Psoas muscle (tissue), 8 donors: ENCODE measurements at places on chromosomes 12 and 14. TPM values are rescaled to one million over a fixed set of nuclear protein-coding genes. Genes with fewer than 3 reads are reported as not detected.
A peak's percentile ranks its signal among the peaks of the same experiment; 100 is the strongest.

DNA sequence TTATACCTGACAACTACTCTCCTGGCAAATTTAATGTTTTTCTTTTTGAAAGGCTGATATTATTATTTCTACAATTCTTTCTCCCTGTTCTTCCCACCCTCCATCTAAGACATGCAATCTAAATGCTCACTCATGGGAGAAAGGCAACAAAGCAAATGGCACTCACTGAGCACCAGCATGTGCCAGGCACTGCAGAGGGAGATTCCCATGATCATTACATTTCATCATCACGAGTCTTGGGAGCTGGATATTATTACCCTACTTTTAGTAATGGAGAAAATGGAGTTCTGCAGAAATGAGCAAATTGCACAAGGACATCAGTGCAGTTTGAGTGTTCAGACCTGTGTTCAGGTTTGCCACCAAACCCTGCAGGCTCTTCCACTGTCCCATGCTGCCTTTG is 27.9 kb downstream of the PPM1H start:
- no peaks in the 10 kb centered on the region for H3K4me1 ChIP-seq
- H3K27me3 ChIP-seq, result no peaks in the 10 kb centered on the region
- H3K27ac ChIP-seq, result no peak overlapping the region
- no peaks in the 10 kb centered on the region for H3K36me3 ChIP-seq
- no peak overlapping the region for H3K4me3 ChIP-seq
- no peak for DNase-seq

COCH gene
- total RNA-seq, result 1.4 TPM

DNA sequence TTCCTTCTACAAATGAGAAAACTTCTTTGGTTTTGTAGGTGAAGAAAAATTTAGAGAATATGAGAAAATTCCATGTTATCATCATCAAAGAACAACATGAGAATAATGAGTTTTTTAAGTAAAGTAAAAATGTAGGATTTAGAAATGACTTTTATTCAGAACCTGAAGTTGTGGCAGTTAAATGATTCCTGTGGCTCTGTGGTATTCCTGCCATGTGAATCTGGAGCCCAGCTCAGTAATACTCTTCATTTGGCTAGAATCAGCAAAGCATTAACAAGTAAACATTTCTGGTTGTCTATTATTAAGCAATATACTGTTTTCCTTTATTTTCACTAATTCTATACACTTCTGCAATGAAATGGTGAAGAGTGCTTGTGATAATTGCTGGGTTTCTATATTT is 95.6 kb upstream of the E2F7 start:
- H3K36me3 ChIP-seq, result no peaks in the 10 kb centered on the region
- no peak overlapping the region for H3K27ac ChIP-seq
- H3K27me3 ChIP-seq, result no peaks in the 10 kb centered on the region
- DNase-seq, result no peak
- no peaks in the 10 kb centered on the region for H3K4me1 ChIP-seq

DNA sequence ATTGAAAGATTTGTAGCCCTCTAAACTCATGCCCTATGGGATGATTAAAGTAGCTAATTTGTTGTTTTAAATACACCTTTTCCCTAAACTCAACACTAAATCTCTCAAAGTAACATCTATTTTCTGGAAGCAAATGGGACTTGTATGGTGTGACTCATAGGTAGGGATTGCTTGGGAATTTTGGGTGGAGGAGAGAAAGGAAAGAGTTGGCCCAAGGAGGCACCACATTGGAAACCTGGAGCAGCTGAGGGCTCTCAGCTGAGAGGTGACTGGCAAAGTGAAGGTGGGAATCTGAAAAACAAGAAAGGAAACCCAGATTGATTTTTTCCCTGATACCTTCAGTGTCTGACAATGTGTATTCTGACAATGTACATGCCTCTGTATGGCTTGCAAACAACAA is 114.8 kb upstream of the PRICKLE1 start:
- H3K4me3 ChIP-seq, result no peak overlapping the region
- H3K27me3 ChIP-seq, result no peaks in the 10 kb centered on the region
- DNase-seq, result no peak

SDR9C7 gene
- total RNA-seq, result not detected

DNA sequence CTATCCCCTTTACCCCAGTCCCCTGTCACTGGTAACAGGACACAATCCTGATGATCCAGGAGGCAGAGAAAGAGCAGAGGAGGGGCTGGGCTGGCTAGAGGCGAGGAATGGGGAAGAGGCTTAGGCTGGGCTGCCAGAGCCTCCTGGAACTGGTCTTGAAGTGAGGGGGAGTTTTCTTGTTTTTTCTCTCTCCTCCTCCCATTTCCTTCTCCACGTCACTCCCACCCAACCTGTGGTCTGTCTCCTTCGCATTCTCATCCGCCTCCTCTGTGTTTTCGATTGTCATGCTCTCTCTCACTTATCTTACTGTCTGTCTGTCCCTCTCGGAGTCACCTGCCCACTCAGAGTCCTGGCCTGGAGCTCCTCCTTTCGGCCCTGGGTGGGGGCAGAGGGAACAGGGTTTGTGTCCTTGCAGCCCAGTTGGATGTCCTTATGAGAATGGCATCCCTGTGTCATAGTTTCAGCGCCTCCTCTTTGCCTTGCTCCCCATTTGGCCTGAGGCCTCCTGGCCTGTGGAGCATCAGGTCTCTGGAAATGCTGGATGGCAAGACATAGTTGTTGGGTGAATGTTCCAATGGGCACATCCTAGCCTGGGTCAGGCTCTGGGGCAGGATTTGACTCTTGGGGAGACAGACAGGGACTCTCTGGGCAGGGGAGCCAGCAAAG is 3.4 kb upstream of the KRT80 start:
- peaks cover 14% of the 10 kb centered on the region for H3K4me1 ChIP-seq
- H3K4me3 ChIP-seq, result no peak overlapping the region
- no peak overlapping the region for H3K27ac ChIP-seq
- no peaks in the 10 kb centered on the region for H3K27me3 ChIP-seq

DNA sequence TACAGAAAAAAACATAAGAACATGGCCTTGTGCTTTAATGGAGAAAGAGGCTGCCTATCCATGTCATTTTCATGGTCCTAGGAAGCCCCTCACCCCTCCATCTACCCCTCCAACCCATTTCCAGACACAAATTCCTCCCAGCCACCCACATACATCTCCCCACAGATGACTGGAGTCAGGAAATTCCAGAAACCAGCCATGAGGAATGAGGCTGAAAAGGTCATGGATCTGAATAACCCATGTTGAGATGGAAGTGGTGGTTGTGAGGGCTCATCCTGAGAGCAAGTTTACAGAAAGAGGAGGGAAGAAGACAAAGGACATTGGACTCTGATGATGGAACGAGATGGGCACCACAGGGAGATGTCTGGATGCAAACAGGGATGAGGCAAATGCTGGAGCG is 23.9 kb upstream of the C12orf42 start:
- DNase-seq, result no peak
- H3K4me1 ChIP-seq, result no peaks in the 10 kb centered on the region
- no peak overlapping the region for H3K27ac ChIP-seq
- no peak overlapping the region for H3K4me3 ChIP-seq
- no peaks in the 10 kb centered on the region for H3K27me3 ChIP-seq
- H3K36me3 ChIP-seq, result no peaks in the 10 kb centered on the region

DNA sequence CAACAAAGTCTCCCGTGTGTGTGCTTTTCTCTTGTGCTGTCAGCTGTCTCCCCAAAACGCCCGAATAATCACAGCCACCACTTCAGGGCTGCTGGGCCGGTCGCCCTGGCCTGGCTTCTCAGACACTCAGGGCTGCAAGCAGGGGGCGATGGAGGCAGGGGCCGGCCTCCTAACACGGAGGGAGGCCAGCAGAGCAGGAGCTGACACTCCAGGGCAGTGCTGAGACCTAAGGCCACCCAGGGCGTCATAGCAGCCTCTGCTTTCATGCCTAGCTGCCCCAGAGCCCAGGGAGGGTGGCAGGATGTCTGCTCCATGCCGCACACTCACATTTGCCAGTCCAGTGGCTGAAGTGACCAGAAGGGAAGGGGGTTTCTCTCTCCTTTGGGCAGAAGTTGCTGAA is 25.6 kb downstream of the STX2 start:
- DNase-seq, result no peak
- no peak overlapping the region for H3K27ac ChIP-seq
- H3K27me3 ChIP-seq, result no peaks in the 10 kb centered on the region
- H3K4me1 ChIP-seq, result no peaks in the 10 kb centered on the region

DNA sequence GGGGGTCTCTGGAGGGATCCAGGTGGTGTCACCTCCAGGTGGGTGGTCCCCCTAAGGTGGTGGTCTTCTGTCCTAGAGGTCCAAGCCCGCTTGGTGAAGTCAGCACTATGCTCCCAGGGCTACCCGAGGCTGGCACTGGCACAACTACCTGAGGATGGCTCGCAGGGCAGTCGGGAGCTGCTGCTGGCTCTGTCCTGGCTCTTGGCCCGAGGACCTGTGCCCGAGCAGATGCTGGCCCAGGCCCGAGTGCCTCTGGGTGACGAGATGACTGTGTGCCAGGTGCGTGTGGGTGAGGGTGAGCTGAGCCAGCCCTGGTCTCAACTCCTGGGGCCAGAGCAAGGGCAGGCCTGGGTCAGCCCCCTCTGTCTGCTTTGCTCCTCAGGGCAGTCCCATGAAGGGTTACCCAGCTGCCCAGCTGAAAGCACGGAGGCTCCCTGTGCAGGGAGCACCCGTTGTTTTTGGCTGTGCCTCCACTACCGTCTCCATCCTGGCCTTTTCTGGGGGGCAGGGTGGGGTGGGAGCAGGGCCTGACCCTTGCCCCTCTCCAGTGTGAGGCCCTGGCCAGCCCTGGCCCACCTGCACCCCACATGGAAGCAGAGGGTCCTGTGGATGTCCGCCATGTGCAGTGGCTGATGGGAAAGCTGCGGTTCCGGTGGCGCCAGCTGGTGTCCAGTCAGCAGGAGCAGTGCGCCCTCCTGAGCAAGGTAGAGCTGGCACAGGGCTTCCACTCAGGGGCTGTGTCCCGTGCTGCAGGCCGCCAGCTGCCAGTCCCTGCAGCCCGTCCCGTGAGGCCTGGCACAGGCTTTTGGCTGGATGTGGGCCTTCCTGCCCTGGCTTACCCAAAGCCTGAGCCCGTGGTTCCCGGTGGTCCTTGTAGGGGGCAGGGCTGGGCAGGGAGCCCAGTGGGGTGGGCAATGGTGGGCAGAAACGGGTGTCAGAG is 1.3 kb downstream of the TEDC1 start:
- no peak overlapping the region for H3K27ac ChIP-seq
- DNase-seq, result peak; percentile 70
- peaks cover 5% of the 10 kb centered on the region for H3K27me3 ChIP-seq
- no peaks in the 10 kb centered on the region for H3K36me3 ChIP-seq
- peak overlapping the region; percentile 75 for H3K4me3 ChIP-seq

AICDA gene
- total RNA-seq, result not detected

HPD gene
- 1.1 TPM for total RNA-seq

DNA sequence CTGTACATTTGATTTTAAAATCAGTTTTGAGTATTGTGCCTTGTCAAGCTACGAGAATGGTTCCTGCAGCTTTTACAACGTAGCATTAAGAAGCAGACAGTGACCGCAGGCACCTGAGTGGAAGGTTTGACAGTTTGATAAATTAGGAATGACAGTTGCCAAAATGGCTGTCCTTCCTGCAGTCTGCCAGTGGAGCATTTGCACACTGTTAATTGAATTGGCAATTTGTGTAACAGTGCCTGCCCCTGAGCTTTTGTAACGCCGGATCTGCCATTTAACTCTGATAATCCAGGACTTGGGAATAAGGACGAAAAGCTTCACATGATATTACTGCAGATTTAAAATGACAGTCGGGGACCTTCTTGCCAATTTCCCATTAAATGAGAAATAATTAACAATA is 385.3 kb downstream of the NPAS3 start:
- DNase-seq, result no peak
- H3K27me3 ChIP-seq, result no peaks in the 10 kb centered on the region
- H3K36me3 ChIP-seq, result no peaks in the 10 kb centered on the region
- H3K4me3 ChIP-seq, result no peak overlapping the region
- no peaks in the 10 kb centered on the region for H3K4me1 ChIP-seq
- no peak overlapping the region for H3K27ac ChIP-seq

ANKRD33 gene
- not detected for total RNA-seq

B4GALNT1 gene
- 26.6 TPM for total RNA-seq

DNA sequence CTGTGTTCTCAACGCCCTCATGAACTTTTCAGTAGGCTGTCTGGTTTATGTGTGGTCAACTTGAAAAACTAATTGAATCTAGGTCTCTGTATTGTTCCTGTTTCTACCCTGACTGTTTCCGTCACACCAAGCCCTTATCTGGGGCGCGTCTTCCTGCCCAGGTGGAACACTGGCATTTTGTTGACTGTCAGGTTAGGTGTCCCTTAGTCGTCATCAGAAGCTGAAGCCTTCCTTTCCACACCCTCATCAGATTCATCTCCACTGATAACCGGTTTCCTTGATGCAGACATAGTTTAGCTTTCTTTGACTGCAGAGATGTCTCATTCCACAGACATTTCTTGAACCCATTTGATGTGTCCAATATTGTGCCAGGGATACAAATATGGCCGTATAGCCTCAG is 96.5 kb downstream of the DUSP16 start:
- H3K4me1 ChIP-seq, result peaks cover 4% of the 10 kb centered on the region
- no peaks in the 10 kb centered on the region for H3K36me3 ChIP-seq
- DNase-seq, result no peak

PLEKHA5 gene
- 1.0 TPM for total RNA-seq

GRCh38 chr14:44886860-44887595 is 74.7 kb downstream of the KLHL28 start:
- H3K4me1 ChIP-seq, result no peaks in the 10 kb centered on the region
- no peak overlapping the region for H3K27ac ChIP-seq
- no peaks in the 10 kb centered on the region for H3K36me3 ChIP-seq
- no peak overlapping the region for H3K4me3 ChIP-seq
- no peaks in the 10 kb centered on the region for H3K27me3 ChIP-seq
- no peak for DNase-seq

DNA sequence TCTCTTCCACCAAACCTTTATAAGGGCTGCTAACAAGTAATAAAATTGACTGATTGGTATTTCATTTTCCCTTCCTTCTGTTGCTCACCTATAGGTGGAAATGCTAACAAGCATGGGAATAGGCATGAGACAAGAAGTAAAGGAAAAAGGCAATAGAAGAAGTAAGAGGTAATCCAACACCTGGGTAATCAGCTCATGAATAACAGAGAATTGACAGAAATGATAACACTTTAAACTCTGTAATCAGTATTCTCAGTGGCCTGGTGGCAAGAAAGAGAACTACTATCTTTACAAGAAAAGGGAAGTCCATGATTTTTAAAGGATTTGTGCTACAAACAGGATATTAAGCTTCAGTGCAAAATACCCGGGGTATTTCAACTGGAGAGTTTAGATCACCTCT is 737.8 kb downstream of the RERGL start:
- no peak overlapping the region for H3K27ac ChIP-seq
- no peak for DNase-seq
- H3K36me3 ChIP-seq, result no peaks in the 10 kb centered on the region
- no peak overlapping the region for H3K4me3 ChIP-seq
- no peaks in the 10 kb centered on the region for H3K4me1 ChIP-seq
- no peaks in the 10 kb centered on the region for H3K27me3 ChIP-seq

- H3K27ac ChIP-seq, result peak within 1 kb of the TSS; percentile 98
- peaks cover 12% of the 10 kb centered on the region for H3K36me3 ChIP-seq
- H3K4me1 ChIP-seq, result peaks cover 25% of the 10 kb centered on the region
- no peaks in the 10 kb centered on the region for H3K27me3 ChIP-seq
Measured at GRCh38 chr12:120534203-120534702, at the start of gene RNF10. TSS of gene RNF10 (plus strand) at chr12:120534356. CDS start at chr12:120534812, 456 bp downstream.

- H3K4me1 ChIP-seq, result no peaks in the 10 kb centered on the region
- no peak overlapping the region for H3K4me3 ChIP-seq
- no peaks in the 10 kb centered on the region for H3K27me3 ChIP-seq
- DNase-seq, result no peak
Measured at GRCh38 chr14:78524196-78524595, 354.0 kb downstream of the NRXN3 start.
